ENCODE measurements at places on chromosomes 7 and 10.

DNA sequence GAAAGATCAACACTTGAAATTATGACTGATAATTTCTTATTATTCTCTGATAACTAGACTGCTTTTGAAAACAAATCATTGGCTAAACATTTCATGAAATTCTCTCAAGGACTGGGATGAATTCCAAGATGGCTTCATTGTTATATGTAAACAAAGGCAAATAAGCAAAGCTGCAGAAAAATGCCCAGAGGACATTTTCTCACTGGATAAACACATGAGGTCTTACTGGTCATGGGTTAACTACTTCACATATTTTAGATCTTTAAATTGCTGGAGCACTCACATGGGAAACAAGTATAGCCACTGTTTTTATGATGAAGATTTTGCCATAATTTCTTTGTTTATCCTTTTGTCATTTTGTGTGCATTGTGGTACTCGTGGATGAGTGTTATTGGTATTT, 239.1 kb downstream of the PHF14 start:
- no peak for DNase-seq

GRCh38 chr7:111162692-111163091, 71.8 kb downstream of the LRRN3 start:
- DNase-seq, result no peak

GRCh38 chr10:119518176-119518575, 24.3 kb downstream of the RGS10 start:
- DNase-seq, result no peak

DNA sequence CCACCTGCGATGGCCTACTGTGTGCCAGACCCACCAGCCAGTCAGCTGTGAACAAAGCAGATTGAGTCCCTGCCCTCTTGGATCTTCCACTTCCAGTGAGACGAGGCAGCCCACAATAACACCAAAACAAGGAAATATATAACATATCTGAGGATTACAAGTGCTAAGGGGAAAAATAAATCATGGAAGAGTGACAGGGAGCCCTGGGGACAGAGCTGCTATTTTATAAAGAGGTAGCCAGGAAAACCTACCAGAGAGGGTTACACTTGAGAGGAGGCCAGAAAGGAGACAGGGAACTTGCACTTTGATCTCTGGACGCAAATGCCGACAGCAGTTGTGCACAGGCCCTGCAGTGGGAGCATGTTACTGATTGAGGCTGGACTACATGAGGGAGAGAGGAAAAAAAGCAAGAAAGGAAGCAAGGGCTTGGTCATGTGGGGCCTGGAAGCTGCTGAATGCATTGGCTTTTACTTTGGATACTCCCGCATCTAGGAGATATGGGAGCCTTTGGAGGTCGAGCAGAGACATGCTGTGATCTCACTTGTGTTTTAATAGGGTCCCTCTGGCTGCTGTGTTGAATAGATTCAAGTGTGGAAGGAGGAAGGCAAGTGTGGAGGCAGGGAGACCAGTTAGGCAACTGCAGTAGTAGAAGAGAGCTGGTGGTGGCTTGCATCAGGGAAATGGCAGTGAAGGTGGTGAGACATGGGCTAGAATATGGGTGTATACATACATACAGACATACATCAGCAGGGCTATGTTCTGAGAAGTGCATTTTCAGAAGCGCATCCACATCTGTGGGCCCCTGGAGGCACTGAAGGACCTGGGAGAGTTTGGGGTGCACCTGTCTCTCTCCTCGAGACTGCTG, 26.2 kb downstream of the MINDY4 start:
- DNase-seq, result no peak

- DNase-seq, result peak; percentile 15
These were observed 26.7 kb downstream of the ERCC6 start for GRCh38 chr10:49512121-49512809.
